ENCODE measurements at places on chromosomes 7 and 10.
A peak's percentile ranks its signal among the peaks of the same experiment; 100 is the strongest.

DNA sequence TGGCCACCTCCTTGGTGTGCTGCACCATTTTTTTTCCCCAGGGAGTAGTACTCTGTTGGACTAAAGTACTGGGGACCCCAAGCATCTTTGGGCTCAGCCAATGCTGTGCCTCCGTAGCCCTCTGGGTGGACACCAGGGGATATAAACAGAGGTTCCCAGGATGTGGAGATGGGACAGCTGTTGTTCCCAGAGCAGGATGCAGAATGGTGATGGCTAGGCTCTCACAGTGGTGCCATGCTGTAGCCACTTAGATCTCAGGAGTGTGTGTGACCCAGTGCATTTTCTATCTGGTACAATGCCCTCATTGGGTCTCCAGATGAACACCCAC lies 50.9 kb upstream of the SCIN start:
- no peak for DNase-seq

DNA sequence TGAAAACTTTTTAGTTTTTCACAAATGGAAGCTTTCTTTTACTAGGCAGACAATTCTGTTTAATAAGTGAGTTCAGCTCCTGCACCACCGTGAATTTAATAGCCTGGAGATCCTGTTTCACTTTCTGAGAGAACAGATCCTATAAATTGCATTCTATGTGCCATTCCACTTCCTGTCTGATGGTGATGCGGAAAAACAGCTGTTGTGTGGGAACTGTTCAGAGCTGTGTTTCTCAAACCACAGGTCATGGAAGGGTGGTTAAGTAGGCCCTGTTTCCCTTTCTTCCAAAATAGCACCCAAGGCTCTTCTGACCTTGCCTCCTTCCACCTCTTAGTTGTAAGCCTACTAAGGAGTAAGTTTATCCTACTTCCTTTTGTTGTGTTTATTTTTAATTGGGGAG lies 97.2 kb upstream of the DKK1 start:
- peak; percentile 56 for DNase-seq

DNA sequence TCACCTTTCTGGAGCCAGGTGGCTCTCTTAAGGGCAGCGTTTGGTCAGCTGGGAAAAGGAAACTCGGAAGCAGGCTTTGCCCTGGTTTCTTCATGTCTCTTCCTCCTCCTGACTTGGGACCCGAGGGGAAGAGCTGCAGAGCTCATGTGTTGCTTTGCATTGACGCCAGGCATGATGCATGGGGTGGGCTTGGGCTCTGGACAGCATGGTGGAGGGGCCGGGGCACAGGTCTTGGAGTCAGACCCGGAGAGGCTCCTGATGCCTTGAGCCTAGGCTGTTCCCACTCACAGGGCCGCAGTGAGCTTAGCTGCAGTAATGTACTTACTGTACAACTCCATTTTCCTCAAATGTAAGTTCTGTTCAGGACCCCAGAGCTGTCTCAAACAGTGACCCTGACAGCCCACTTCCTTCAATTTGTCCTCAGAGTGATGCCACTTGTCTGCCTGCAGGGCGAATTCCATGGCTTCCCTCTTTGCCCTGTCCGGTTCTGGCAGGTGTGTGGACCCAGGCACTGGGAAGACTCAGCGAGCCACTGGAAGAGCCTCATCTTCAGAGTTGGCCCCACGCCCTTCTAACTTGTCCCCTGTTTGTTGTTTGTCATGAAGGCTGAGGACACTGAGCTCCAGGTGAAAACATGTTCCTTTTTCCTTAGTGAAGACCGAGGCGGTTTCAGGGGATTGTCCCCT lies 50.2 kb downstream of the ZNF467 start:
- DNase-seq: no peak

DNA sequence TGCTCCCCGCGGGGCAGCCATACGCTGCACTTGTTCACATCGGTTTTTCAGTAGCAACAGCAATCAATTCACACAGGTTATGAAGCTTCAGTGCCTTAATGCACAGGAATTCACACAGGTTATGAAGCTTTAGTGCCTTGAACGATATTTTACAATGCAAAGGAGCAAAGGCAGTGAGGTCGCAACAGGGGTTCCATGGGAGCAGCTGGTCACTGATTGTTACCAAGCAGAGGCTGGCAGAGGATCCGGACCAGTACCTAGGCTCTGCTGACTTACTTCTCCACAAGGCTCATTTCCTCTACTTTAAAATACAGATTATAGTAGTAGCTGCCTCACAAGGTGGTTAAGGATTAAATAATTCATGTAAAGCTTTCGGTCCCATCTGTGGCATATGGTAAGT lies 95.2 kb upstream of the ODAD2 start:
- no peak for DNase-seq

DNA sequence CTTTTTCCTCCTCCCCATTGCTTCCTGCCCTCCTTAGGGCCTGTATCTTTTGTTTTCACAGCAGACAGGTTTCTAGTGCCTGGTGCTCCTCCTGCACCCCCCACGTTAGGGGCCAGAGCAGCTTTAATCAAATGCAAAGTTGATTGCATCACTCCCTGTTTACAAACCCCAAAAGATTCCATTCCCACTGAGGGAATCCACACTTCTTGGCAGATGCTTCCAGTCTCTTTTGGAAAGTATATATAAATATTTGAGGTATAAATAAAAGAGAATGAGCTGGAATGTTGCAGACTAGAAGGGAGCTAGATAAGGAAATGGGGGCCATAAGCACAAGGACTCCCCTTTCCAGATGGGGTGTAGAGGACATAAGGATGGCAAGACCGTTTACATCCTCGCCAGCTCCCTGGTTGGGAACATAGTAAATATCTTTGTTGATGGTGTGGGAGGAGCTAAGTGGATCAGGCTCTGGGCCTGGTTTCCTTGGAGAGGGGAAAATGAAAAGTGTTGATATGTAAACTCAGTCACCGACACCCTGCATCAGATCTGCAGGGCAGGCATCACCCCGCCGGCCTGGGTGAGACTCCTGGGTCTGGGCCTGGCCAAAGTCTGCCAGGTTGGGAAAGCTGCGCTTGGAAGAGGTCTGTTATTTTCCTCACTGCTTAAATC lies 6.2 kb downstream of the RARRES2 start:
- no peak for DNase-seq

DNA sequence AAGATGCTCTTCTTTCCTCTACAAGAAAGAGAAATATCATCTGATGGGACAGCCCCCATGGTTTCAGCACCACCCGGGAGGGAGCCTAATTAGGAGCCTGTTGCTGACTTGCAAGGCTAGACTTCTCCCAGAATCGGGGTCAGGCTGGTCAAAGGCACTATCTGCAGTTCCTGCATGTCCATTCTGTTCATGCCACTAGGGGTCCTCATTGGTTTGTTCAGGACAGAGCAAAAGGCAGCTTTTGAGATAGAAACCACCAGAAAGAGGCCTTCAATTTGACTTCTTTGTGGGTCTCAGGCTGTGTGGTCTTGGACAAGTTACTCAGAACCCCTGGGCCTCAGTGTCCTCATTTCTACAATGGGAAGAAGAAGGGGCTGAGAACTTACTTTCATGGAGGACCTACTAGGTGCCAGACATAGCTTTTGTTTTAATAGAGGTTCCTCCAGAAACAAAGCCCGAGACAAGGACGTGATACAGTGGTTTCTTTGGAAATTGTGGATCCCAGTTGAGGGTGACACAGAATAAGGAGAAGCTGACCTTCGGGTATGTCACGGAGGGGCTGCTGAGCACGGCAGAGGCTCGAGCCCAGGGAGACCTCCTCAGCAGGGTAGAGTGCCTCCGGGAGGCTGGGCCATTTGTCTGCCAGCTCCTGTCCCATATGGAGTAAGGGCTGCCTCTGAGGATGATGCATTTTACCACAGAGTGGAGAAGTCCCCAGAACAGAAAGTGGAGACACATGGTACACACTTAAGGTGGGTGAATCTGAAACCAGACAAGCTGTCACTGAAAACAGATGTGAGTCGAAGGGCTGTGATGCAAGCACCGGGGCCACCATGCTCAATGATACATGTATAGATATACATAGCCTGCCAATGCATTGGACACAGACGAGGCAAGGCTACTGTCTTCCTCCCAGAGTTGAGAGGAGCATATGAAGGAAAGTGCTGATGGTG lies 33.1 kb upstream of the NEUROD6 start:
- peak; percentile 79 for DNase-seq

GRCh38 chr7:56250135-56250534 lies 133.9 kb upstream of the NUPR2 start:
- no peak for DNase-seq

- no peak for DNase-seq
Measured at GRCh38 chr10:31657434-31657872, 271.2 kb downstream of the ARHGAP12 start.

GRCh38 chr10:89426230-89426868 lies 12.0 kb downstream of the IFIT5 start:
- peak; percentile 74 for DNase-seq

GRCh38 chr7:2450198-2451107 lies 25.7 kb downstream of the GRIFIN start:
- DNase-seq: no peak

DNA sequence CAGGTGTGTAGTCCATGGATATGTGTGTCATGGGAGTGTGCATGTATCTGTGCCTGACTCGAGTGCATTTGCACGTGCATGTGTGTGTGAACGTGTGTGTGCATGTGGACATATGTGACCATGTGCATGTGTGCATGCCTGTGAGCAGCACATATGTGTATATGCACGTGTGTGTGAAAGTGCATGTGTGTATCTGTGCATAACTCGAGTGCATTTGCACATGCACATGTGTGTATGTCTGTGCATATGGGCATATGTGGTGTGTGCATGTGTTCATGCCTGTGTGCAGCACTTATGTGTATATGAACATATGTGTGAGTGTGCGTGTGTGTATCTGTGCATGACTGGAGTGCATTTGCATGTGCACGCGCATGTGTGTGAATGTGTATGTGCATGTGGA lies 35.2 kb upstream of the GNA12 start:
- DNase-seq: no peak

- peak; percentile 12 for DNase-seq
Measured at GRCh38 chr7:126979722-126980121, 273.0 kb downstream of the GRM8 start.

DNA sequence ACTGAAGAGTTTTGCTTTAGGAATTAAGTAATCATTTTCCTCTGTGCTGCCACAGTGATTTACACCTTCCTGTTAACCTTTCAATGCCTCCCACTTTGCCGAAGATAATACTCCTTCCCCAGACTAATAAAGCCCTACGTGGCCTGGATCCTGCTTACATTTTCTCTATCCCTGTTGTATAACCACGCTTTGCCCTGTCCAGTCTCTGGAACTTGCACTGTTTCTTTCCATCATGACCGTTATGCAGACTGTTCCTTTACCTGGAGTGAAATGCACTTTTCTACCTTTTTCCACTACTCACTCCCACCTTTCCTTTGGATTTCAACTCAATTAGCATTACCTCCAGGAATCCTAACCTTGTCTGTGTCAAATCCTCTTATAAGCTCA lies 154.4 kb downstream of the PRKG1 start:
- no peak for DNase-seq

- peak; percentile 94 for DNase-seq
Measured at GRCh38 chr10:30493609-30494530, 59.9 kb downstream of the MAP3K8 start.

DNA sequence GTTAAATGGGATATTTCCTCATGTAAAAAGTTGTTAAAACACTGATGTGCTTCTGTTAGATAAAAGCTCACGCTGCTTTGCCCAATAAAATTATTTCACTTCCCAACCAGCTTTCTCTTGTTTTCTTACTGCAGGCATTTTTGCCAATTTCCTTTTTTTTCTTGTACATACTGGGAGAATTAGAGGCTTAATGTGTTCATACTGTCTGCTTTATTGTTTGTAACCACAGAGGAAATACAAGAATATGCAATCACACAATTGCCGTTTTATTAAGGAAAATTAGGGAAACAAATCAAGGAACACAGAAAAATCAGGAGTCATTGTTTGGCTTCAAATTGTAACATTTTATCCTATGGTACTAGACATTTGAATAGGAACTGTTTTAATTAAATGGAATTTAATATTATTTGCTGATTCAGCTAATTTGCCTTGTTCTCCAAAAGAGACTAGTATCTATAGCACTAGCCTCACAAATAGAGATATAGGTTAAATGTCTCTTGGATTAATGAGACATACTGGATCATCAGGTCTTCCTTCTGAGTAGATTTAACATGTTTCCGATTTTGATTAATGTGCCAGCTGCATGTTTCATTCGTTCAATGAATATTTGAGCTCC lies 6.4 kb upstream of the VWA2 start:
- peak; percentile 20 for DNase-seq

- no peak for DNase-seq
Measured at GRCh38 chr10:69869291-69869961, 67.7 kb downstream of the COL13A1 start.

- DNase-seq: no peak
Measured at GRCh38 chr10:94366382-94366781, 3.6 kb upstream of the NOC3L start.
